ENCODE measurements at places on chromosomes 5 and 9.
A peak's percentile ranks its signal among the peaks of the same experiment; 100 is the strongest.

DNA sequence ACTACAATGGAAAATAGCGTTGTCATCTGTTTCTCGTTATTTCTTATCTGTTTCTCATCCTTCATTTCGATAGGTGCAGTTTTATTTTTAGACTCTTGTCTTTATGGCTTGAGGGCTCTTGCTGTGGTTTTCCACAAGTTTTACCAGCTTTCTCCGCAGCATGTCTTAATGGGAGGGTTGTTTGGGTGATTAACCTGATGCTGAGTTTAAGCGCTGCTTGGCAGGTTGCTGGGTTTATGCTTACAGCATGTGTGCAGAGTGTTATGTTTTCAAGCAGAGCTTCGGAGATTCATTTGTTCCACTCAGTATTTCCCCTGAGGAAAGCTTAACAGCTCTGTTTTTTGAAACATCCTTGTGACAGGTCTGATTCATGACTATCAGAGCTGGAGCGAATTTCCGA, 154.0 kb downstream of the SLC12A2 start:
- no peak for DNase-seq

DNA sequence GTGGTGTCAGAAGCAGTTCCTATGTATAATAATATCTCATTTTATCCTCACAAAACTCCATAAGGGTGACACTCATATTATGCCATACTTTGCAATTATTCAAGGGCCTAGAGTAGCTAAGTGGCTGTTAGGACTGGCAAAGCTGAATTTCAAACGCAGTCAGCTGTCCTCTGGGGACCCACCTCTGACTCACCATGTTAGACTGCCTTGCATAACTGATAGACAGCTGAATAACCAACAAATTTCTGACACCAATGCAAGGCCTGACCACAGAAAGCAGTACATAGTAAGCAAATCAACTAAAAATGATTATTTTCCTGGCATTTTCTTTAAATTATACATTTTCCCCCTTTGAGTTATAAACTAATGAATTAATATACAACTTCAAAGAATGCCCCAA, 251.6 kb upstream of the PTGER4 start:
- no peak for DNase-seq

GRCh38 chr5:8756498-8757084, 789.3 kb downstream of the SEMA5A start:
- DNase-seq, result peak; percentile 57

DNA sequence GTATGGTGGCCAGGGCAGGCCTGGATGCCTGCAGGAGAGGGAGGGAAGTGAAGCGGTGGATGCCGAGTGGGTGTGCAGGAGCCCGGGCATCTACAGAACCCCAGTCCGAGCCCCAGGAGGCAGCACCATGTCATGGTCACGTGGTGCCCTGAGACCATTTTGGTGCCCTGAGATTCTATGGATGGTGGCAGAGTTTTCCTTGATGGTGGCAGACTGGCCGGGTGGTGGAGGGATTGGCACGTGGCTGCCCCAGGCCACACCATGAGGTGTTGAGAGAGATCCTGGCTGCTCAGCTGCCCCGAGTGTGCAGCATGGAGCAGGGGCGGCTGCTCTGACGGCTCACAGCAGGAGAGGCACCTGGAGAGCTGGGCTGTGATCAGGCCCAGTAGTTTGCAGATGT, 52.3 kb downstream of the SYK start:
- DNase-seq, result no peak

DNA sequence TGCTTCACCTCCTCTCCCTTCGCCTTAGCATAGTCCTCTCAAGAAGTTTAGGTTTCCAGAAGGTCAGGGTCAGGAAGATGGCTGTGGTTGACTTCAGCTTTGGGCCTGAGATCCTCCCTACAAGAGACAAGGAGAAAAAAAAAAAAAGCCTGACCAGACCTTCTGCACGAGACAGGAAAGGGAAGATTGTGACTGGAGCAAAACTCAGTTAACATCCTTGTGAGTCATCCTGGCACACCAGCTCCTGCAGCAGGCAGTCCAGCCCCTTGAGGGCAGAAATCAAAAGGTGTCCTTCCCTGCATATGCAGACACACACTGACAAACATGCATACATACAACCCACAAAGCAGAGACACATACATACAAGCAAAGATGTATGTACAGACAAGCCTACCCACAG, 18.0 kb upstream of the ENHO start:
- no peak for DNase-seq

GRCh38 chr9:80699511-80699998, 989.8 kb downstream of the TLE1 start:
- no peak for DNase-seq

DNA sequence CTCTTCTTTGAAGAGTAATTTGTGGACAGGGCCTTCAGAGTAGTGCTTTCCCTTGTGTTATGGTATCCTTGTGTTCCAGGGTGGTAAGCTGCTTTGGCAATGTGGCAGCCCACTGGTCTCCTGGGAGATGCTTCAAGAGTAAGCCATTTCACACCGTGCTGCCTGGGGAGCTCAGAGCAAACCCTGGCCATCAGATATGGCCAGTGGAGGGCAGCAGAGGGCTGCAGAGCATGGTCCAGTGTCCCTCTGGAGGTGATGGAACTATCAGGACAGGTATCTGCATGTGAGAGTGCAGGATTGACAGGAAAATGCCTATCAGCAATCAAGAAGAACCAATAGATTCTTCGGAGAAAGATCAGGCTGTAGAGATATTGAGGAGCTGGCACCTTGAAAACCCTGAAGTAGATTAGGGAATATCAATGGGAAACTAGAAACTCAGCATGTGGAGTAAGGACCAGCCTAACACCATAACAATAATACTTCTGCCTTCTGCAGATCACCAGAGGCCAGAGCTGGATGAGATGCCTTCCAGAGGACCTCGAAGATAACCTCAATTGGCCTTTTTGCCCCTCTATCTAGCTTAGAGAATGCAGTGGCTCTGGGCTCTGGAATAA, 90.8 kb downstream of the PLPPR1 start:
- peak; percentile 96 for DNase-seq

- no peak for DNase-seq
Measured at GRCh38 chr5:132221781-132222648, 5.6 kb downstream of the P4HA2 start.

DNA sequence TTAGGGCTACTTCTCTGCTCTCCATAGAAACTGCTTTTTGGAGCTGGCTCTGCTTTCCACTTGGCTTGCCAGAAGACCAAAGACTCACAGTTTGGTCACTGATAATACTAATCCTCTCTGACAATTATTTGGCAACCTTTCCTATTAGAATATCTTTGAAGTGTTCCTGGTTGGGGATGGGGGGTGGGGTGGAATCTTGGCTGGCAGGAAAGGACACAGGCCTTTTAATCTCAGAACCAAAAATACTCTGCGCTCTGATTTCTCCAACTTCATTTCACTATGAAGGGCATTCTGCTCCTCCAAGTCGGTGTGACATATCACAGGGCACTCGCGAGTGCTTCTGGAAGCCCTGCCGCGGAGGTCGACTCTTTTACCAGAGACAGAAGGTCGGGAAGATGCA, 1329.0 kb upstream of the WWC1 start:
- DNase-seq, result no peak

GRCh38 chr5:168590666-168591065, 11.5 kb upstream of the PANK3 start:
- no peak for DNase-seq

- DNase-seq, result no peak
Measured at GRCh38 chr5:149392718-149393117, 13.6 kb upstream of the IL17B start.

DNA sequence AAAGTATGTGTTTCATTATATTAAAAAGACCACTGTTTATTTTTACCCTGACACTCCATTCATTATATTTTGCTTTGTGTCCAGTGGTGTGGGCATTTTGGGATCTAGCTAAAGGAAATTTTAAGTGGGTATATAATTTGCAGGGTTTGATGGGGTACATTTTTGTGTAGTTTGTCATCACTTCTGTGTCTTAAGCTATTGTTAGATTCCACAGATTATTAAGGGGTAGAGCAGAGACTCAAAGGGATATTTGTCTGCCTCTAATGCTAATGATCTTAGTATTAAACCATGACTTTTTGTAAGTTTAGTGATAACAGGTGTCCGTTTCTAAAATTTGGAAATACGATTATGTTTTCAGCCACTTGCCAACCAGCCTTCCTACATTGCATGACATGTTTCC, 731.6 kb downstream of the BRINP1 start:
- no peak for DNase-seq

DNA sequence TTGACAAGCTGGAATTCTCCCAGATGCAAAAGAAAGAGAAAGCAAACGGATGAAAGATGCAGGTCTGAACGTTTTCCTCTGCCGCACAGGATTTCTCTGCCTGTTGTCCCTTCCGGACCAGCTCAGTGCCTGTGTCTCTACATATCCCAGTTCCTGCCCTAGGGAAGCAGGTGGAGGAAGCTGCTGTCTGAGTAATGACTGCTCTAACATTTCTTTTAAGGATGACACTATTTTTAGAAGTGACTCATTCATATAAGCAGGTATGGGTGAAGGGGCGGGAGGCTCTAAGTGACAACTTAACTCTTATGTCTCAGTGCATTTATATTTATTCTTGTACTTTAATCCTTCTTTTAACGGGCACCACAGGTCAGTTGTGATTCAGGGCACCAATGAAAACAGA, 128.8 kb downstream of the SLC24A2 start:
- no peak for DNase-seq

DNA sequence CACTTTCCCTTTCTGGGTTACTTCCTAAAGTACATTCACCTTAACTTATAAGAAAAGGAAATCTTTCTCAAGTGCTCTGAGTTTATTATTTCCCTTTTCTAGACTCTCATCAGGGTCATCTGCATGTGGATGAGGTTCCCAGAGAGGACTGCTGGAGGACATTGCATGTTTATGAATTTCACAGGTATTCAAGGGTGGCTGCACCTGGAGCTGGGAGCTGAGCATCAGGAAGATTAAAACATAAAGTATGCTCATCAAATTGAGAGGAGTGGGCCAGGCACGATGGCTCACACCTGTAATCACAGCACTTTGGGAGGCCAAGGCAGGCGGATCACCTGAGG, 34.7 kb upstream of the PLIN2 start:
- DNase-seq, result no peak

- DNase-seq, result no peak
Measured at GRCh38 chr5:135691044-135691443, 112.3 kb upstream of the CXCL14 start.

GRCh38 chr5:139908749-139909148, 113.1 kb downstream of the PSD2 start:
- no peak for DNase-seq

DNA sequence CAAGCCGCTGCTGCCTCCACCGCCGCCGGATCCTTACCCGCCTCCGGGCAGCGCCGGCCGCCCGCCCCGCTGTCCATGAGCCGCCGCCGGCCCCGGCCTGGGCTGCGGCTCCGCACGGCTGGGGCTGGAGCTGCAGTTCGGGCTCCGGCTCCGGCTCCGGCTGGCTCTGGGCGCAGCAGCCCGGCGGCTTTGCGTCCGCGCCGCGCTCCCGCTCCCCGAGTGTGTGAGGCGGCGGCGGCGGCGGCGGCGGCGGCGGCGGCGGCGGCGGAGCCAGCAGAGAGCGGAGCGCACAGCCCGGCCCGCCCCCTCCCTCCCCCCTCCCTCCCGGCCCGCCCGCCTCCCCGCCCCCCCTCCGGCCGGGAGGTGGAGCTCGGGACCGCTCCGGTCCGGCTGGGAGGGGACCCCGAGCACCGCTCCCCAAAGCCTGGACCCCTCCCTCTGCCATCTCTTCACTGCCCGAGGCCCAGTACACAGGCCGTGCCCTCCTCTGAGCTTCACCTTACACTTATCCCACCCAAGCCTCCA, at the start of gene PCDH1:
Gene PCDH1, minus strand, starts transcription at position 225 of the 525 bp plus-strand sequence. Its CDS starts 148 bp downstream, at position 77.
- DNase-seq, result no peak

DNA sequence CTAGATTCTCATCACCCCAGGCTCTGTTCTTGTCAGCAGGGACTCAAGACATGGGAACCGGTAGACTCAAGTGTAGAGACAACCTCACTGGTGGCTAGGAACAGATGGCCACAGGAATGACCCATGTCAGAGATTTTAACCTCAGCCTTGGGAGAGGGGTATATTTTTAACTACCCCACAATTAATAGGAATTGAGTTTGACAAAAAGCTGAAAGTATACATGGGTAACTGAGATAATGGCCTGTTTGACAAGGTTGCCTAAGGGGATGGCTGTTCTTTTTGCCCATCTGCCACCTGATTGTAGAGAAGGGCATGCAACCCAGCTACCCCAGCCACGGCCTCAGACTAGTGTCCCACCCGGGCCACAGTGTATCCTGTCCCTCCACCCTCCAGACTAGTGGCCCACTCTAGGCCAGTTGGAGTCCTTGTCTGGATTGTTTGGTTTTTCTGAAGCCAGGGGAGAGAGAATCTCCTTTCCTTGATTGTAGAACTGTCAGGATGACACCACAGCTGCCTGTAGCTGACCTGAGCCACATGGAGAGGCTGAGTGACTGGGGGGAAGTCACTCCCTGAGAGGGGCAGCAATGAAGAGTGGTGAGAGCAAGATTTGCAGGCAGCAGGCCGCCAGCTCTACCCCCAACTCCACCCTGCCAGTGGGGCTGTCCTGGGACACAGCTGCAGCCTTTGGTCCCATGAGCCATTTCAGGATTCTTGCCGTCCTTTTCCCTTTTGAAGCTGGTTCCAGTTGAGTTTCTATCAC, 14.6 kb upstream of the ANGPTL2 start:
- no peak for DNase-seq

DNA sequence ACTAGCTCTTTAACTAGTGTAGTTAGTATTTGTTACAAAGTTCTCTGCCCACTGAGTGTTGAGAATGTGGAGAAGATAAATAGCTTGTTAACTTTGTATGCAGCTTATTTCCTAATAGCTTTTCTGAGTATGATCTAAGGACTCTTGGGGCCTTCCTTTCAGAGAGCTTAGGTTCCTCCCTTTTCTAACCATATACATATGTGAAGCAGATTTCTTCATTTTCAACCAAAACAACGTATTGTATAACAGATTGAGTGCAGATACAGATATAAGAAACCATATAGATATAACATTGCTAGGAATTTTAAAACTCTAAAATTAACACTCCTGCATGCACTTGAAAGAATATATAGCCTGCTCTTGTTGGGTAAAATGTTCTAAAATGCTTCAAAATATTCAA, 70.4 kb downstream of the SCAMP1 start:
- DNase-seq, result no peak

- no peak for DNase-seq
Measured at GRCh38 chr5:171945476-171945875, 61.0 kb downstream of the FBXW11 start.

DNA sequence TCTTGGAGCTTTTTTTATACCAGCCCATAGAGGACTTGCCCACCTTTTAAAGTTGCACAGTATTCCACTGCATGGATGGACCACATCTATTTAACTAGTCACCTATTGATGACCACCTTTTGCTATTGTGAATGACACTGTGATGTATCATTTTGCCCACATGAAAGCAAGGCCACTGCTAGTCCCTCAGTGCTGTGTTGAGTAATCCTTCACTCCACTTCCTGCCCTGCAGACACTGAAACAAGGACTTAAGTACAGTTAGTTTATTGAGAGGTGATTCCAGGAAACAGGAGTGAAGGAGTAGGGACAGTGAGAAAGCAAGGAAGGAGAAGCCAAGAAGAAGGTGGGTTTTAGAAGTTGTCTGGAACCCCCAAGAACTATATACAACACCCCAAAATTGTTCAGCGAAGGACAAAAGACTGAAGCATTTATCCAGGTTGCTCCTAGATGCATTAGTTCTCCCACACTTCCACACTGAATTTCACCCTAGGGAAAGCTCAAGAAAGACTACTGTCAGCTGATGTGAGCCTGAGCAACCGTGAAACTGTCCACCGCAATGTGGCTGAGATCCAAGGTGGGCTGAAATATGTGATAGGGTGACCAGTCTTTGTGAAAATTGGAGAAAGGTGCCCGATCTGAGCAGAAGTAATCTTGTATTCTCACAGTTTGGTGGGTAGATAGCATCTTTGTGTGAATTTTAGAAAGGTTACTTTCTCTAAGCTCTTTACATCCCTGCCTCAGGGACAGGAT, 45.2 kb upstream of the ANKRD31 start:
- DNase-seq, result no peak

Data from NCI-H524 (cell line).